ENCODE measurements at places on chromosomes 7 and 10. TPM values are rescaled to one million over a fixed set of nuclear protein-coding genes. Genes with fewer than 3 reads are reported as not detected.

DNA sequence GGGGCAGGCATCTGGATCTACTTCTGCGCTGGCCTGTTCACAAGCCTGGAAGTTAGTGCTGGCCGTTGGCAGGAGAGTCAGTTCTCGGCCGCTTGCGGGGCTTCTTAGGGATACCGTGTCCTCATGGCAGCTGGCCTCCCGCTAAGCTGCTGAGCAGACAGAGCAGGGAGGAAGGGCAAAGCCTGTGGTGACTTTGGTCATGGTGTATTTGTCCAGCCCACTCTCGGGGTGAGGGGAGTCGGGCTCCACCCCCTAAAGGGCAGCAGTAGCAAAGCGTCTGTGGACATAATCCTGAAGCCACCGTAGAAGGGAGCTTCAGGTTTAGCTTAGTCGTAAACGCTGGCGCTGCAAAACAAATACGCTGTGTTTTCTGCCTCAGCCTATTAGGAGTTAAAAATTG lies 12.2 kb downstream of the UBE3C start:
- peak; percentile 58 for DNase-seq

Gene FAM13C
- polyA plus RNA-seq = 0.56 TPM

Gene CPA2
- not detected for polyA plus RNA-seq

Gene HKDC1
- 0.34 TPM for polyA plus RNA-seq
